GM12891 (cell line): ENCODE measurements at places on chromosomes 2 and 18.

- no peak for DNase-seq
Observed at GRCh38 chr18:48279312-48279711, 129.9 kb downstream of the ZBTB7C start.

- no peak for DNase-seq
Observed at GRCh38 chr2:61510674-61511671, 27.2 kb downstream of the XPO1 start.

GRCh38 chr2:2947406-2947805 lies 430.2 kb downstream of the EIPR1 start:
- DNase-seq, result no peak

GRCh38 chr18:11005528-11005927 lies 143.8 kb downstream of the PIEZO2 start:
- DNase-seq, result no peak

GRCh38 chr2:196383799-196384198 lies 212.4 kb upstream of the STK17B start:
- no peak for DNase-seq

GRCh38 chr2:85590950-85591349 lies 4.6 kb upstream of the RNF181 start:
- no peak for DNase-seq

- DNase-seq, result no peak
Observed at GRCh38 chr2:29706171-29706720, 215.1 kb downstream of the ALK start.

DNA sequence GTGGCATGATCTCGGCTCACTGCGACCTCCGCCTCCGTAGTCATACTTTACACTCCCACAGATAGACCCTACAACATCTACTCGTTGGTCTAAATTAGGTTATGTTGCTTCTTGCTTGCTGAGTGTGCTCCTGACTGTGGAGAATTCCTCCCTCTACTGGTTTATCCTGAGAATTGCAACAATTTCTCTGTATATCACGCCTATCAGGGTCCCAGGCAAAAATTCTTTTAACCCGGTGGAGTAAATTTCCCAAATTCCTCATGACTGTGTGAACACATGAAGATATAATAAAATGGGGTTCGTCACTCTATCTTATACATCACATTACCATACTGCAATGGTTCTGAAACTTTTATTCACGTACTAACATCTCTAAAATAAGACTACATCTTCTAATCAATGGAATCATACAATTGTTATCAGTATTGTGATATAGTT lies 156.7 kb downstream of the EVA1A start:
- no peak for DNase-seq

- no peak for DNase-seq
Observed at GRCh38 chr2:167411367-167411766, 523.1 kb downstream of the XIRP2 start.
